PC-3 (cell line): ENCODE measurements at places on chromosomes 2 and 18. TPM values are rescaled to one million over a fixed set of nuclear protein-coding genes. Genes with fewer than 3 reads are reported as not detected.

DNA sequence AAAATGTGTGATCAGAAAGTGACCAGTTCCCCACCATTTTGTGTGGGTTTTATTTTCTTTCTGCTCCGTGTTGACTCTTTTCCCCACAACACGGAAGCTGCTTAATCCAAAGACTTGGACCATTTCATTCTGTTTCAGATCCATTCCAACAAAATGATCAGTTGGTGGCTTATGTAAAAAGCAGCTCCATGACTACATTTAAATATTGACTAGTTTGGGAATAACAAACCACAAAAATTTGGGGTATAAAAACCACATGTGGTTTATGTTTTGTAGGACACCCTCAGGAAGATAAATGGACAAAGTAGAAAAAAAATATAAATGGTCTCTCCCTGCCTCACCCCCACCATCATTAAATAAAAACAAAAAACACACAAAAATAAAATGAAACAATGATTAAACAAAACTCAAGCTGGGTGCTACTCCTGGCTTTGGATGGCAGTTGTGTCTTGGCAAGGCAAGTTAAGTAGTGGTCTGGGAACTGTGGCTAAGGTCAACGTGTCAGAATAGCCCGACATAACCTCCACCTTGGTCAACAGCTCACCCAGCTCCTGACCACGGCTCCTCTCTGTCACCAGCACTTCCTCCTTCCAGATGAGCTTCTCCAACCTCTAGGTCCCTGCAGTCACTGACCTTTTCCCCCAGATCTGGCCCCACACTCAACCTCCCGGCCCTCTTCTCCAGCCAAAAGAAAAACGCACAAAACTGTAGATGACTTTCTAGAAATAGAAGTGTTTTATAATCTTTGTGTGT is 12.8 kb upstream of the WIPF1 start:
- DNase-seq, result no peak

DNA sequence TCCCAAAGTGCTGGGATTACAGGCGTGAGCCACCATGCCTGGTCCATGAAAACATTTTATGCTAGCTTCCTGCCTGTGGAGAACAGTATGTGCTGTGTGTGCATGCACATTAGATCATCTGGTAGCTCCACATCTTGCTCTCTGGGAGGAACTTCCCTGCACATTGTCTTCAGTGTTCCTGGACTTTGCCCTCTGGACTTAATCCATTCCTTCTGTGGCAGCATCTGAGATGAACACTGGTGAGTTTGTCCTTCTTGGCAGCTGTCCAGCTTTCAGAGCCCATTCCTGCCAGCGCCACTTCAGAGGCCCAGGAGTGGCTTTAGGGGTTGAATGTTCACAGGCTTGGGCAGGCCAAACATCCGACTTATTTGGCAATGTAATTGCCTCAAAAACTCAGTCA is 65.2 kb downstream of the POU3F3 start:
- peak; percentile 16 for DNase-seq

DNA sequence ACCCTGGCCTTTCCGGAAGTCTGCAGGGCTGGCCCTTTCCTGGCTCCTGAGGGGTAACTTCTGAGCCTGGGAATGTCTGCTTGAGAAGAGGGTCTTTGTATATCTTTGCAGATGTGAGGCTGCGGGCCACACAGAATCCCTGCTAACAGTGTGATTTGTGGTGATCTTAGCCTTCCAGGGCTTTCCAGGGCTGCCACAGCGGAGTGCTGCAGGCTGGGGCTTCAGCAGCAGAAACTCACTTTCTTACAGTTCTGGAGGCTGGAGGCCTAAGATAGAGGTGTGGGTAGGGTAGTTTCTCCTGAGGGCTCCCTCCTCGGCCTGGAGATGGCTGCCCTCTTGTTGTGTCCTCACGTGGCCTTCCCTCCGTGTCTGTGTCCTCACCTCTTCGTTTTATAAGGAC is 294.7 kb upstream of the HS6ST1 start:
- DNase-seq, result no peak

- no peak for DNase-seq
These were observed 57.2 kb downstream of the NYAP2 start for GRCh38 chr2:225456619-225457260.

- no peak for DNase-seq
These were observed 98.7 kb upstream of the MGAT5 start for GRCh38 chr2:134155134-134155533.

- peak; percentile 6 for DNase-seq
These were observed 296.7 kb downstream of the TNS1 start for GRCh38 chr2:217706095-217706494.

DNA sequence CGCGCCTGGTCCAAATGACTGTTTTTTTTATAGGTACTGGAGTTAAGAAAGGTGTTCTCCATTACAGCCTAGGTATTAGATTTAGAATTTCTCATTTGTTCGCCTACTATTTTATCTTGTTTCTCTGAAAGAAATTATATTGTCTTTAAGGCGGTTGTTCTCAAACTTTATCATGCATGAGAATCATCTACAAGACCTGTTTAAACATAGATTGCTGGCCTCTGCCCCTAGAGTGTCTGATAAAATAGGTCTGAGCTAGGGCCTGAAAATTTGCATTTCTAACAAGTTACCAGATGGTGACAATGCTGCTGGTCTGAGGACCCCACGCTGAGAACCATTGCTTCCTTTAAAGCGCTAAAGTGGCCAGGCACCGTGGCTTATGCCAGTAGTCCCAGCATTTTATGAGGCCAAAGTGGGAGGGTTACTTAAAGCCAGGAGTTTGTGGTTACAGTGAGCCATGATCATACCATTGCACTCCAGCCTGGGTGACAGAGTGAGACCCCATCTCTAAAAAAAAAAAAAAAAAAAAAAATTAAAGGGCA is 34.0 kb upstream of the RNF138 start:
- DNase-seq, result no peak

DNA sequence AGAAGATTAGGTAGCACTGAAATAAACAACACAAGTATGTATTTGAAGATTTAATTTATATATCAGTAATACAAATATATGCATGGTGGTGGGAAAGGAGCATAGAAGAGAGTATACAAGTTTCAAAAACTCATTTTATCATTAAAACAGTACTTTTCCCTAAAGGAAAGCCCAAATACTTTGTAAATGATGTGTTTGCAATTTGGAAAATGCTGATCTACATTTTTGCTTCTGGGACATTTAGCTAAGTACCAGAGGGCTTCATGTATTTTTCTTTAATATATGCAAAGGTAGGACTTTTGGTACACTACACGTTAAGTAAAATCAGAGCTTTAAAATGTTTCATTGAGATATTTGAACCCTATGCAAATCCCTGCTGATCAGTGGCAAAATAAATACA is 1624.2 kb downstream of the SUCLG1 start:
- no peak for DNase-seq

DNA sequence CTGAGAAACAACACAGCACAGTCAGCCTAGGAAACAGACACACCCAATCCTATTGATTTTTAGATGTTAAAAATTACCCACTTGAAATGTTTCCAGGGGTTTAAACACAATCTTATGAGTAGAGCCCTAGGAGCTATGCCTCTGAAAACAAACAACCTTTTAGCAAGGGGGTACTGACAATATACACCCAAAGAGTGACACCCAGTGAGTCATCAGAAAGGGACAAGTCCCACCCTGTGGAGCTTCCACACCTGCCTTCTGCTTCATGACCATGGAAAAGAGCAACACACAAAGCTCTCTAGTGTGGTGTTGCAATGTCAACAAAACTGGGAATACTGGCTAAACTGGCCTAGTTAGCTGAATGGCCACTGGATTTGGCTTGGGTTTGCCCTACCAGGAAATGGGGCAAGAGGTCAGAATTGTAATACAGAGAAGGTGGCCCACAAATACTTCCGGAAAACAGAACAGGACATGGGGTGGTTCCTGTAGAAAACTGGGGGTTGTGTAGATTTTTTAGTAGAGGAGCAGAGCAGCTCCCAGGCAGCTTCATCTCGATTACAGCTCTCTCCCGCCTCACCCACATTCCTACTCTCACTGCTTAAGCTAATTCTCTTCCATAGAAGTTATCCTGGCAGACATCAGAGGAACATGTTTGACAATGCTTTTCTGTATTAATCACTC is 98.2 kb downstream of the GAREM1 start:
- peak; percentile 86 for DNase-seq

- no peak for DNase-seq
These were observed 14.8 kb downstream of the CACNB4 start for GRCh38 chr2:152084076-152084475.

DNA sequence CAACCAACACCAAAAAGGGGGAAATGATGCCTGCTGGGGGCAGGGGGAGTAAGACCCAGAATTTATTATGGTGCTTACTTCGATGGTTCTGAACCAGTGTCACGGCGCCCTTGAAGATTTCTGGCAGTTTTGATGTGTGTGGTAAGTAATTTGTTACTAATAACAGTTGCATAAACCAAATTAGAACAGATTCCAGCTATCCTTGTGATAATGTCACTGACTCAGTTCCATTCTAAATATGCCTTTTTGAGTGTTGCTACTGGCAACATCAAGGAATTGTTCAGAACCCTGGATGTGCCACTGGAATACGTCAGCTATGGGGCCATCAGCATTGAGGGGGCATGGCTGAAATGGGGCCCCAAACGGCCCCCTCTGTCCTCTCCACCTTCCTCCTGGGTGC is 11.6 kb downstream of the SAG start:
- no peak for DNase-seq

DNA sequence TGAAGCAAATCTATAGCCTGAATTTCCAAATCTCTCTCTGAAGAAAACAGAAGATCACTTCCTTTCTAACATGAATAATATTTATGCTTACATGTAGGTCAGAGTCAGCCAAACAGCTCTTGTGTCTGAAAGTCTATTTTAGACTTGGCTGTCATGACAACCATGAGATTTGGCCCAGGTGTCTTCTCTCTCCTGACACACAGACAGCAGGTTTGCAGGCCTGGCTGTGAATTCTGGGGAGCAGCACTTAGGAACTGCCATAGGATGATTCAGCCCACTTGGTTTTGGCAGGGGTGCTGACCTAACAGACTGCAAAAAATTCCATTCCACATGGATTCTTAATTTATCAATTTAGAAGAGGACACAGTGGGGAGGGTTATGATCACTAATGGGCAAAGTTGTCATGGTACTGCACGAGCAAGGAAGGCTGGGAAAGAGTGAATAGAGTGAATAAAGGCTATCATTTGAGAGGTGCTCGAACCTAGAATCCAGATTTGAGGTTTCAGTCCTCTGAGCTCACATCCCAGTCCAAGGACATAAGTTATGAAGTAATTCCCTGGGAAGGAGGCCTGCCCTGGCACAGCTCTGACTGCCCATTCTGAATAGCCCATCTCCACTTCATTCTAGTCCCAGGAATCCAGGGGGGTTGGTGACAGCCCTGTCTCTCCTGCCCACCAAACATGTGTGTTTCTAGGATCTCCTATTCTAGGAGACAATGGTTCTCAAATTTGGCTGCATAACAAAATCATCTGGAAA is 453.9 kb upstream of the TRIB2 start:
- no peak for DNase-seq

- no peak for DNase-seq
These were observed 116.9 kb upstream of the UXS1 start for GRCh38 chr2:106311041-106311370.

- no peak for DNase-seq
These were observed 52.3 kb upstream of the OTOF start for GRCh38 chr2:26530240-26530540.

DNA sequence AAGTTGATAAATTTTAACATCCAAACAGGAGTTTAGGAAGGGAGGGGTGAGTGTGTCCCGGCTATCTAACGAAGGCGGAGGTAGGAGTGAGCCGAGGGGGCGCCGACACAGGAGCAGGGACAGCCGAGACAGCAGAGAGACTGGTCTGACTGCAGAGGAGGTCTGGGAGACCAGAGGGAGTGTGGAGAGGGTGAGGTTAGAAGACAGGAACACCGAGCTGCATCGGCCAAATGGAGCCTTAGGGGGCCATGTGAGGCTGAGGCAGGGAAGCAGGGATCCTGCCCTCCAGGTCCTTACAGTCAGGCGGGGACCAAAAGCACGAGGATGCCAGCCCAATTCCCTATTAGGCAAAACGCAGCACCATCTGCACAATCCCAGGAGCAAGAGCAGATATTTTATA is 67.0 kb downstream of the SFXN5 start:
- DNase-seq, result no peak

DNA sequence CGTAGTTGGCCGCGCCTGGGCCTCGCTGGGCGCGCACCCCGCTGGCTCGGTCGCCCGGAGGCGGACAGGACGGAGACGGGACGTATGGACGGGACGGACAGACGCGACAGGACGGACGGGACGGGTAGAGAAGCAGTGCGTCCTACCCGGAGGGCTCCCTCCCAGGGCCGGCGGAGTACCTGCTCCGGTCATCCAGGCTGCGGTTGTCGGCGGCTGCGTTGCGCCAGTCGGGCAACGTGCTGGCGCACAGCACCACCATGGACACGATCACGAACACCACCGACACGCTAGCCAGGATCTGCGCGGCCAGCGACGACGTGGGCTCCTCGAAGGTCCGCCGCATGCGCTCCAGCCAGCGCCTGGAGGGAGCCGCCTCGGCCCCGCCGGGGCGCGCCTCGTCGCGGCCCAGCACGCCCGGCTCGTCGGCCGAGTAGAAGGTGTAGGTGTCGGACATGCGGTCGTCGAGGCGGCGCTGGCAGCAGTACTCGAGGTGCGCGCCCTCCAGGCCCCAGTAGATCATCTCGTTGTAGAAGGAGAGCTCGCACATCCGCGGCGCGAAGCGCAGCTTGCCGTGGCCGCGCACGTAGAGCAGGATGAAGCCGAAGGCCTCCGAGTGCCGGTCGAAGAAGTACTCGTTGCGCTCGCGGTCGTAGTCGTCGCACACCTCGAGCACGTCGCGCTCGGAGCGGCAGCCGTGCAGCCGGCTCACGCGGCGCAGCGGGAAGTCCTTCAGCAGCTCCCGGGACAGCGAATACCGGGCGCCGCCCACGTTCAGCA is 903 bp downstream of the KCNG3 start:
- no peak for DNase-seq

The DSG1 gene
- not detected in 2 replicates for total RNA-seq

The LPIN2 gene
- total RNA-seq, result 9.8 and 10.7 TPM in 2 replicates

The ZSWIM2 gene
- not detected in 2 replicates for total RNA-seq

The LRATD1 gene
- 35.4 and 41.3 TPM in 2 replicates for total RNA-seq

The COLEC11 gene
- total RNA-seq, result 0.44 TPM in 1 of 2 replicates, not detected in the other

The PFN4 gene
- 0.44 and 2.3 TPM in 2 replicates for total RNA-seq

The IL36A gene
- total RNA-seq, result not detected in 2 replicates

The OTOS gene
- not detected in 2 replicates for total RNA-seq

The FEV gene
- total RNA-seq, result 0.07 TPM in 1 of 2 replicates, not detected in the other

The VWC2L gene
- not detected in 2 replicates for total RNA-seq

The ATG16L1 gene
- total RNA-seq, result 126 and 173 TPM in 2 replicates

The ASB18 gene
- 0.15 TPM in 1 of 2 replicates, not detected in the other for total RNA-seq

The NDUFV2 gene
- 188 and 272 TPM in 2 replicates for total RNA-seq

The KLHL30 gene
- total RNA-seq, result not detected in 2 replicates

The SIX3 gene
- 0.07 TPM in 1 of 2 replicates, not detected in the other for total RNA-seq

The ARHGAP15 gene
- not detected in 2 replicates for total RNA-seq

The UGT1A6 gene
- total RNA-seq, result 2.0 and 2.2 TPM in 2 replicates
